Activated naive CD4-positive, alpha-beta T cell (primary cell): ENCODE measurements at places on chromosomes 3 and 15.

DNA sequence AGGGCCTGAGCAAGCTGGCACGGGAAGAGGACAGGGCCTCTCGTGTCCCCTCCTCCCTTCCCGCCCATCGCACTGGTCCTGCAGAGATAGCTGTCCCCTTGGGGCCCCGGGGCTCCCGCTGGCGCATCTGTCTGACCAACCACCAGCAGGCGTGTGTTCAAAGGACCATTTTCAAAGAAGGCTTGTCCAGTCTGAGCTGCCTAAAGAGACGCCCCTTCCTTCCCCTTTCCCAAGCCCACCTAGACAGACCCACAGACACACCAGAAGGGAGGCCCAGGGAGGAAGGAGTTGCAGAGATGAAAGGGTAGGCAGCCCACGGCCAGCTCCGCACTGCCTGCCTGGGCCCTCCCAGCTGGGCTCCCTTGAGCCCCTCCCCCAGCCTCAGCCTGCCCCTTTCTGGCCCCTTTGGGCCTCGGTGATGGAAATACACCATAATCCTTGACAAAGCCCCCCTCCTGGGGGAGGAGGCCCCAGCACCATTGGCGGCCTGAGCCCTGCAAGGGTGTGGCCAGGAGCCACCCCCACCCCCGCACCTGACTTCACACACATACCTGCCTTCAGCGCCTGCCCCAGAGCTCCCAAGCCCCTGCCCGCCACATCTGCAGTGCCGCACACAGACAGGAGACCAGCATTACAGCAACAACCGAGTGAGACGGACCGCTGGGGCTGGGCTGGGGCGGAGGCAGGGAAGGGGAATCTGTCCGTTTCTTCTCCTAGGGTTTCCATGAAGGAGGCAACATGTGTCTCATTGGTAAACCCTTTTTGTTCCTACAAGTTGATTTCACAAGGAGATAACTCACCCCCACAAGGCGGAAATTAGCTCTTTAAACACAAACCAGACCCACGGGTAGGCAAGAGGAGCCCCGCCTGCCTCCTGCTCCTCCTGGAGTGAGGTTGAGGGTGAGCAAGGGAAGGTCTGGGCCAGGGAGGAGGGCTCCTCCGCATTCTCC is at the start of gene STRA6:
TSS of gene STRA6 (minus strand) at position 336 of the 950 bp plus-strand sequence. CDS start 520 bp downstream, outside the sequence.
- DNase-seq = no peak

DNA sequence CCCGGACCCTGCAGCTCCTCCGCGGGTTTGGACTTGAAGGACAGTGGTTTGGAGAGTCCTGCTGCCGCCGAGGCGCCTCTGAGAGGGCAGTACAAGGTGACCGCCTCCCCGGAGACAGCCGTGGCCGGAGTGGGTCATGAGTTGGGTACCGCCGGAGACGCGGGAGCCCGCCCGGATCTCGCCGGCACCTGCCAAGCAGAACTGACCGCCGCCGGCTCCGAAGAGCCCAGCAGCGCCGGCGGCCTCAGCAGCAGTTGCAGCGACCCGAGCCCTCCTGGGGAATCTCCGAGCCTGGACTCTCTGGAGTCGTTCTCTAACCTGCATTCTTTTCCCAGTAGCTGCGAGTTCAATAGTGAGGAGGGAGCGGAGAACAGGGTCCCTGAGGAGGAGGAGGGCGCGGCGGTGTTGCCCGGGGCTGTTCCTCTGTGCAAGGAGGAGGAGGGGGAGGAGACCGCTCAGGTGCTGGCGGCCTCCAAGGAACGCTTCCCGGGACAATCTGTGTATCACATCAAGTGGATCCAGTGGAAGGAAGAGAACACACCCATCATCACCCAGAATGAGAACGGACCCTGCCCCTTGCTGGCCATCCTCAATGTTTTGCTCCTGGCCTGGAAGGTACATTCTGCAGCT is 634 bp downstream of the MINDY2 start:
- no peak for DNase-seq

- DNase-seq = no peak
Measured at GRCh38 chr3:5020242-5020722, 41.0 kb downstream of the BHLHE40 start.

GRCh38 chr3:182331341-182331740 is 462.0 kb upstream of the ATP11B start:
- no peak for DNase-seq

- DNase-seq = no peak
Measured at GRCh38 chr3:9846931-9847488, 3.2 kb upstream of the RPUSD3 start.

DNA sequence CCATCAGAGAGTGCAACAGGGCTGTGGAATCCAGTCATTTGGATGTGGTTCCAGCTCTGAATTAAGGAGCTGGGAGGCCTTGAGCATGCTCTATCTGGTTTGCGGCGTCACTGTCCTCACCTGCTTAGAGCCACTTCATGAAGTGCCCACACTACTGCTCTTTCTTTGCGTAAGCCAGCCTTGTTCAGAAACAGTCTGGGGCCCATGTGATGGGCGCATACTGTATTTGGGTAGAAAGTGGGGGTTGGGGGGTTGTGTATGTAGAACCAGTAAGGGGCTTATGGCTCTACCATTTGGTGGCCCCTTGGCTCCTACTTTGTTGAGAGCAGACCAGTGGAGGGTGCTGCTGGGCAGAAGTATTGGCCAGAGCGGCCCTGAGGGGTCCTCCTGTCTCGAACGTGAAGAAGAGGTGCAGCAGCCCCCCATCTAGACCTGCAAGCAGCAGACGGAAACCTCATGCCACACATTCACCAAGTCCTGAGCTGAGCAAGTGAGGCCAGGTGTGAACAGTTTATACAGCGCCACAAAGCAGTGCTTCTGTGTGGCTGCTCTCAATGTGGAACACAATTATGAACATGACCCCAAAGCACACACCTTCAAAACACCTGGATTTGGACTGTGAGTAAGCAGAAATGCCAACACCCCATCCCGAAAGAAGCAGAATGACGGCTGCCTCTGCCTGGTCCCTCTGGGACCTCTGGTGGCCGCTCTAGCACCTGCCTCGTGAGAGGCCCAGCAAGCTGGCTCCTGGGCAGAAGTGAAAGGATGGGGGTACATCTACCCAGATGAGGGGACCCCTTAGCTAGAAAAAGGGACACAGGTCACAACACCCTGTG is 26.6 kb downstream of the SRPRB start:
- no peak for DNase-seq
